NCI-H2081 treated with DMSO at 0.1 percent for 48 hours (cell line): ENCODE measurements at places on chromosomes 12 and 14.

DNA sequence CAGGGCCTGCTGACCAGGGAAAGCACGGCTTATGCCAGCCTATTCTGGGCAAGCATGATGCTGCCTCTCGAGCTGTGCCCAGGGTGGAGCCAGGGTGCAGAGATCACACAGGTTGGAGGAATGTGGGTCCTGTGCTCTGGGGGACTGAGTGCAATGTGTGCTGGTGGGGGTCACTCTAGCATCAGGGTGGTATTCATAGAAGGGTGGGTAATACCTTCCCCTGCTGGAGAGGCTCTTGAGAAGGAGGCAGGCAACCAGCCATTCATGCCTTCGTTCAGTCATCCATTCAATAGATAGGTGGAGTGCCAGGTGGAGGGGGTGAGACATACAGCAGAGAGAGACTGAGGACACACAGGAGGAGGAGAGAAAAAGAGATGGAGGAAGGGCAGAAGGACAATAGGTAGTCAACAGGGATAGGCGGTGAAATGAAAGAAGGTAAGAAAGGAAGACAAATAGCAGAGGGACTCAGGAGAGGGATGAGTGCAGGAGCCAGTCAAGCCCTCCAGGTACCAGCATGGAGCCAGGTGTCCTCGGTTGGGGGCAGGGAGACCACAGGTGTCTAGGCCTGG lies 5.2 kb upstream of the ZNF385A start:
- no peak for DNase-seq

GRCh38 chr12:90085494-90086274 lies 377.0 kb upstream of the ATP2B1 start:
- no peak for DNase-seq

GRCh38 chr12:124603100-124603541 lies 35.7 kb upstream of the NCOR2 start:
- no peak for DNase-seq

DNA sequence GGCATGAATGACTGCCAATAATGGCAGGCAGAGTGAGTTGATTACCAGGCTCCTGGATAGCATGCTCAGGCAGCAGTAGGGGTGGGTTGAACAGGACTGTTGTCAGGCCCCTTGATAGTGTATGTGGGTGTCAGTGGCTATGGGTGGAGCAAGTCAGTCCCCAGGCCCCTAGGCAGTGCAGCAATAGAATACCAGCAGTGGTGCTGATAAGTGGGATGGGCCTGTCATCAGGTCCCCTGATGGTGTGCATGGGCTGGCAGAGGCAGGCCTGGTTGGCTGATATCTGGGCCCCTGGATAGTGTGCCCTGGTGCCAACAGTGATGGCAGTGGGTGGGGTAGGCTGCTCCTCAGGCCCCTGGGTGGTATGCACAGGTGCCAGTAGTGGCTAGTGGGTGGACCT lies 32.4 kb downstream of the SMCO2 start:
- no peak for DNase-seq

DNA sequence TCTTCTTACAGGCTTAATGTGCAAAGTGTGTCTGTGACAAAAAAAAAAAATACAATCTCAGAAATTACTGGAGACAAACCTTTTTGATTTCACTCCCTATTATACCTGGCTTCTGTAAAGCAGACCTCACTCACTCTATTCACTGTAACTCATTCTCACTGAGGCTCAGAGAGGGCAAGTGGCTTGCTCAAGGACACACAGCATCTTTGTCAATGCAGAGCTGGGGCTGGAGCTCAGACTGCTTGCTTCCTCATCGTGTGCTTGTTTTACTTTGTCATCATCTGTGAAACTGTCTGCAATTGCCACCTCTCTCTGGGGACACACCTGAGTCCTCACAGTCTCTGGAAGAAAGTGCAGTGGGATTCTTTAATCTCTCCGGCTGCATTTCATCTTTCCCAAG lies 120.0 kb downstream of the PTPN11 start:
- no peak for DNase-seq

DNA sequence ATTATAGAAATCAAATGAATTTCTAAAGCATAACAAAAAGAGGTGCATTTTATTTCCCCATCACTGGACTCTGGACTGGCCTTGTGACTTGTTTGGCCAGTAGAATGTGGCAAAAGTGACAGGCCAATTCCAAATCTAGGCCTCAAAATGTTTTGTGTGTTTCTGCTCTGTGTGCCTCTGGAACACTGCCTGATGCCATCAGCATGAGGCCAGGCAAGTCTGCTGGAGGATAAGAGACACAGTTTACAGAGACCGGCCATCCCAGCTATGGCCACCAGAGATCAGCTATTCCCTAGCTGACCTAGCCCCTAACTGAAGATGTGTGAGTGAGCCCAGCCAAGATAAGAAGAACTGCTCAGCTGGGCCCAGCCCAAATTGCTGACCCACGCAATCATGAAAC lies 32.9 kb downstream of the ASCL1 start:
- no peak for DNase-seq

GRCh38 chr12:130147875-130148596 lies 14.2 kb upstream of the FZD10 start:
- DNase-seq: no peak

GRCh38 chr12:94062796-94063635 lies 85.4 kb upstream of the PLXNC1 start:
- no peak for DNase-seq

DNA sequence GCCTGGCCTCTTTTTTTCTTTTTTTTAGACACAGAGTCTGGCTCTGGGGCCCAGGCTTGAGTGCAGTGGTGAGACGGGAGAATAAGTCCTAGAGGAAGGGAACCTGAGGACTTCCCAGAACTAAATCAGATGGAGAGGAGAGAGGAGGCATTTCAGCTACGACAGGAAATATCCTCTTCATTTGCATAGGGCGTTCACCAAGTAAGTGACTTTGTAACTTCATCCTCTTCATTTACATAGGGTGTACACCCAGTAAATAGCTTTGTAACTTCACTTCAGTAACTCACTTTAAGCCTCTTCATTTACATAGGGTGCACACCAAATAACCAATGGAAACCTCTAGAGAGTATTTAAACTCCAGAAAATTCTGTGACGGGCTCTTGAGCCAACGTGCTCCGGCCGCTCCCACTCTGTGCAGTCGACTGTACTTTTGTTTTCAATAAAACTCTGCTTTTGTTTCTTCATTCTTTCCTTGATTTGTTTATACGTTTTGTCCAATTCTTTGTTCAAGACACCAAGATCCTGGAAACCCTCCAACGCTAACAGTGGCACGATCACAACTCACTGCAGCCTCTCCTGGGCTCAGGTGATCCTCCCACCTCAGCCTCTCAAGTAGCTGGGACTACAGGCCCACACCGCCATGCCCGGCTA lies 21.4 kb upstream of the ANKRD9 start:
- no peak for DNase-seq

DNA sequence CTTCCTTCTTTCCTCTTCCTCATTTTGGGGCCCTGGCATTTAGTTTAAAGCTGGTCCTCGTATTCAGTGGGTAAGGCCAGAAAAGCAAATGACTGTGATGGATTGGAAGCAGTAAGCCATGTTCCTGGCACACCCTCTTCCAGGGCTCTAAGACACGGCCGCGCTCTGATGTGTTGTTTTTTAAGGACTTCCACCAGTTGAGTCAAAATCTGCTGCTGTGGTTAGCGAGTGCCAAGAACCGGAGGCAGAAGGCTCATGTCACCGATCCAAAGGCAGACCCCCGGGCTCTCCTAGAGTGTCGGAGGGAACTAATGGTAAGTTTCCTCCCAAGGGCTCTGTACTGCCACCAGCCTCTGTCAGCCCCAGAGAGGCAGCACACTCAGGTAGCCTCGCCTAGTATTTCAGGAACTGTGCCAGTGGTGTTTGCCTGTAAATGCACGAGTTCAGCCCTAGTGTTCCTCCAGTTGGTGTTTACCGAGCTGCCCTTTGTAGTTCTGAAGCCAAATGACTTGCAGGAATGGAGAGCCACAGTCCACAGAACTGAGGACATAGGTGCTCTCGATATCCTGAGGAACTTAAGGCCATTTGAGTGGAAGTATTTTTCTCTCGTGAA lies 72.7 kb downstream of the ESR2 start:
- no peak for DNase-seq

DNA sequence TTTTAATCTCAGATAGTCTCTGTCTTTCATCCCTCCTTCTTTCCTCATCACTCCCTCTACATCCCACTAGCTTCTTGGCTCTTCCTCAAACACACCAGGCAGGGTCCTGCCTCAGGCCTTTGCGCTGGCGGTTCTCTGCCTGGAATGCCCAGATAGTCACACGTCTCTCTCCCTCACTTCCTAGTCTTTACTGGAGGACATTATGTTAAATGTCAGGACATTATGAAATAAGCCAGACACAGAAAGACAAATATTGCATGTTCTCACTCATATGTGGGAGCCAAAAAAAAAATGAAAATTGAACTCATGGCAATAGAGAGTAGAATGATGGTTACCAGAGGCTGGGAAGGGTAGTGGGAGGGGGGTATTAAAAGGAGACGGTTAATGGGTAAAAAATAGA lies 442.0 kb downstream of the MED13L start:
- no peak for DNase-seq

DNA sequence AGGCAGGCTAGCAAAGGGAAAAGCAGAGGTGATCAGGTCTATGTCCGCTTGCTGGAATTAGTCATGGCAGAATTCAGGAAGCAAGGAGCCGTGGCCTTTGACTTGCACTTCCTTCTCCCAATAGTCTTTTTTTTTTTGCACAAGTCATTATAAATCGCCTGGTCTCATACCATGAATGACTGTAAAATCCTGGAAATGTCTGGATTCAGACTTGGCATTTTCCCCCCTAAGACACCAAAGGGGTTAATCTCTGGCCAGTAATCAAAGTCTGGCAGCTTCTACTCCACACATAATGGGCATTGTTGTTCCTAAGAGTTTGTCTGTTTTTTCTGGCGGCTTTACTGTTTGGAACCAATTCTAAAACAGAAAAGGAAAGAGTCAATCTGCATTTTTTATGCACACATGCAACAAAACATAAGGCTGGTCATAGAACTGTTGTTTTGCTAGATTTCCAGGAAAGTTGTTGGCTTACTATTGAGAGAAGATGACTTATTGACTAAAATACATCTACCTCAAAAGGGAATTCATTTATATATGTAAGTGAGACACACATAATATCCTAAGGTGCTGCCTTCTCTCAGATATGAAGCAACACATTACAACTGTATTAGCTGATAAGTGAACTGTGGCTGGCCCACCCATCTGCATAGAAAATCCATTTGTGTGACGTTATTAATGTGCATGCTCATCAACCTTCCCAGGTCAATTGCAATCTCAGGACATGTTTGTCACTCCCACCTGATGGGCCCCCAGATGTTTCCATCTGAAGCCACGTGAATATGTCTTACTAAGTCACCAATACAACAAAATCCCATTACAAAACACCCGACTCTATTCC lies 157.3 kb downstream of the BTG1 start:
- no peak for DNase-seq

- no peak for DNase-seq
These were observed 1.5 kb upstream of the EP400 start for GRCh38 chr12:131948166-131948712.
